Stimulated activated CD4-positive, alpha-beta T cell treated with anti-CD3 and anti-CD28 coated beads, Interleukin-15, amount 100 ng/mL, for 48 hours (primary cell): ENCODE measurements at places on chromosomes 5 and 9.

DNA sequence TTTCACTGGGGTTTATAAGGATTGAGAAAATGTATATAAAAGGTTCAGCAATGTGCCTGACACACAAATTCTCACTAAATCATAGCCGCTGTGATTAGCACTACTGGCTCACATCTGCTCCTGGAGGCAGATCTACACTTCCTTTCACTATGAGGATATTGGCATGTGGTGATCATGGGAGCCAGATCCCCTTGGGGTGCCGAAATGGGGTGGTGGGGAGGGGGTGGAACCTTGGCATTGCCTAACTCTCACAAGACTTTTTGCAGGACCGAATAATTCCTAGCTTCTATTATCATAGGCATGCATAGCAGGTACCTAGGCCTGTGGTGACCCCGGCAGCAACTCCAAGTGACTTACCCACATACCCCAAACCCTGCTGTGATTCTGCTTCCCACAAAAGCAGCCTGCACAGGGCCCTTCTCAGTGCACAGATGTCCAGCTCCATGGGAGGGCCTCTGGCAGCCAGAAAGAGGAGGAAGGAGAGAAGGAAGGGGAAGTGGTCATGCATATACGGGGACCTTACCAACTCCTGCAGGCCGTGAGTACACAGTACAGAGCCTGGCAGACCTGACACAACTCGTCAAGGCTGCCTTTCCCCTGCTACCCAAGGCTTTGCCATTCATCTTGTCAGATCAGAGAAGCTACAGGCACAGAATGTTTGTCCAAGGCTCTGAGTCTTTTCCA, 61.3 kb upstream of the IQGAP2 start:
- DNase-seq, result no peak

DNA sequence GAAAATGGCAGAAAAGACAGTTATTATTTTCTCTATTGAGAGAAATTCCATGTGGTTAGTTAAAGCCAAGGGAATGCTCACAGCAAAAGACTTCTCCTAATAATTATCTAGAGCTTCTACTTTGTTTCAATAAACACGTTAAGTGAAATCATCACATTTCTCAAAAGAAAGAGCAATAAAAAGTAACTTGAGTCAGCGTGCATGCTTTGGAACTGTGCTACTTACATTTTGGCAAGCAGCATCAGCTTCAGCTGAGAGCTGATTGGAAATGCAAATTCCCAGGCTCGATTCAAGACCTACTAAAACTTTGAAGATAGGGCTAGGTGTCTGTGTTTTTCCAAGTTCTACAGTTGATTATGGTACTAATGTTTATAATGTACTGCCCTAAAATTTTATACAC, 132.1 kb downstream of the CDH18 start:
- no peak for DNase-seq

DNA sequence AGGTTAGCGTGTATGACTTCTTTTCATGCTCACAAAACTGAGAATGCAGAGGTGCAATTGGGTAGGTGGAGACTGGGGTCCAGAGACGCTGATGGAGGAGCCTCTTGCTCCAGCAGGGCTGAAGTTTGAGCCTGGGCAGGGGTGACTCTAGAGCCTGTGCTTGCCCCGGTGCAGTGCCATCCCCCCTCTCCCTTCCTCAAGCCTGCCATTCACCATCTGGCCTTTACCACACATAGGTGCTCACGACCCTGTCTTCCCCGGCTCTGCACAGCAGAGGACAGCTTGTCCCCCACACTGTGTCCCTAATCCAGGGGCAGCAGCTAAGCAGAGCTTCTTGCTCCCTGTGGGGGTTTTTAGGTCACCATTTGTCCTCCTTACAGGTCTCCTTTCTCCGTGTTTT, 86.5 kb downstream of the DAP start:
- no peak for DNase-seq

- no peak for DNase-seq
Observed at GRCh38 chr9:90064248-90064647, 459.4 kb downstream of the GADD45G start.

GRCh38 chr9:88926781-88927505, 64.3 kb upstream of the S1PR3 start:
- DNase-seq, result no peak

DNA sequence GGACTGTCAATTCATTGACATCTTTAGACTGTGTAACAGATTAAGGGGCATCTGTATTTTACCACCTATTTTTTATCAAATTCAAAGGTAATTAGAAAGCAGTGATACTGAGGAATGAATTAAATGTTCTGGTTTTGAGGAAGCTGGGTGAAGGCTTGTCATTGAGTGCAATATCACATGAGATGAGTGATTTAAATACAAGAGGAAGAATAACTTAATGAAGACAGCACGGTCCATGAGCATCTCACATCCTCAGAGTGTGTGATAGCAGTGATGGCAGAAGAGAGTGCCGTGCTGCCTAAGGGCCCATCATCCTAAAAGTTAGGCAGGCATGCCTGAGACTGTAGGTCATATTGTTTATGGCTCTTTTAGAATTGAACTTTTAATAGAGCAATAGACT, 263.3 kb downstream of the MAST4 start:
- DNase-seq, result no peak

DNA sequence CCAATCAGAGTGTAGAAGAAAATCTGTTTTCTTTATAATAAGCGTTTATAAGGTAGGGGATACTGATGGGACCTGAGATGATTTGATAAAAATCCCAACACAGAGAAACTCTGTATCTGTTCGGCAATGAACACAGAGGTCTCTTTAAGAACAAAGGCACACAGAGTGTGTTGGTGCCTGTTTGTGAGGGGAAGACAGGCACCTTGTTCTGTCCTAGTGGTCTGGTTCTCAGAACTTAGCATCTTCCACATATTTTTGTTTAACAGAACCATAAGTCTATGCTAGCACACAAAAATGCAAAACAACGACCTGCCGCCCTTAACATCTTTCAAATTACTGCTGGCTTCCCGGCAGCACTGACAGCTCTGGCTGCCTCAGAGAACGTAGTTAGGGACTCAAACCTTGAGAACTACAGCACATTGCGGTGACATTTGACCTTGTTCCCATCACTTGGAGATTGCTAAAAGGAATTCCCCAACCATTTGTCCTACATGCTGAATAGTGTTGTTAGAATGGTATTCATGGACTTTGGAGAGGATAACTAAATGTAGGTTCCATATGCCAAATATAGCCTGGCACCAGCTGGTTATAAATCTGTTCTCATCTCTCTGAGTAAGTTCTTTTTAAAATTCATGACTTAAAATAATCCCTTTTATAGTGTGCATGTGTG, 871.7 kb upstream of the TYRP1 start:
- DNase-seq, result no peak

DNA sequence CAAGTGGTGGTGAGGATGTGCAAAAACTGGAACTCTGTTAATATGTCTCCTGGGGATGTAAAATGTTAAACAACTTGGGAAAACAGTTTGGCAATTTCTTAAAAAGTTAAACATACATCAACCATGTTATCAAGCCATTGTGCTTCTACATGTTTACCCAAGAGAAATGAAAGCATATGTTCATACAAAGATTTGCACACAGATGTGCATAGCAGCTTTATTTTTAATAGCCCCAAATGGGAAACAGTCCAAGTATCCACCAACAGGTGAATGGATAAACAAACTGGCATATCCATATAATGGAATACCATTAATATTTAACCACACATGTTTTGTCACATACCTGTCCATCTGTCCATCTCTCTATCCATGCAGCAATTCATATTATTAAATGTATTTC, 6.2 kb downstream of the VPS13A start:
- DNase-seq, result no peak

GRCh38 chr5:120533581-120533980, 69.5 kb downstream of the PRR16 start:
- DNase-seq, result no peak

GRCh38 chr9:114324492-114324891, 1.6 kb downstream of the ORM1 start:
- DNase-seq, result no peak

GRCh38 chr9:20599195-20599594, 23.1 kb downstream of the MLLT3 start:
- no peak for DNase-seq

GRCh38 chr9:123983047-123983446, 28.5 kb upstream of the LHX2 start:
- no peak for DNase-seq

GRCh38 chr5:97545886-97546535, 363.0 kb upstream of the RIOK2 start:
- no peak for DNase-seq

DNA sequence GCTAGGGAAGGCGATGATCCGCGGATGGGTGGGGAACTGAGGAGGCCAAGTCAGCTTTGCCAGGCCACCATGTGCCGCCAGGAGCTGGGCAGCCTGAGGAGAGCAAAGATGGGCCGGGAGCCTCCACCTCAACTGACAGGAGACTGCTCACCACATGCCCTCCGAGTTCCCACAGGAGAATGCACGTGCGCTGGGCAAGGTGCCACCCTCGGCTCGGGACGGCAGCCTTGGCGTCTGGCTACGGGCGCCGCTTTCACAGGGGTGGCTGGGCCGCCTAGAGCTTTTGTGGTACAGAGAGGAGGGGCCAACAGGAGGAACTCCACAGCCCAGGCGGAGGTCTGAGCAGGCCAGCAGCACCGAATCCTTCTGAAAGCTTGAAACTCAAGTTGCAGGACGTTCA, 5.3 kb upstream of the TBC1D9B start:
- DNase-seq, result no peak

DNA sequence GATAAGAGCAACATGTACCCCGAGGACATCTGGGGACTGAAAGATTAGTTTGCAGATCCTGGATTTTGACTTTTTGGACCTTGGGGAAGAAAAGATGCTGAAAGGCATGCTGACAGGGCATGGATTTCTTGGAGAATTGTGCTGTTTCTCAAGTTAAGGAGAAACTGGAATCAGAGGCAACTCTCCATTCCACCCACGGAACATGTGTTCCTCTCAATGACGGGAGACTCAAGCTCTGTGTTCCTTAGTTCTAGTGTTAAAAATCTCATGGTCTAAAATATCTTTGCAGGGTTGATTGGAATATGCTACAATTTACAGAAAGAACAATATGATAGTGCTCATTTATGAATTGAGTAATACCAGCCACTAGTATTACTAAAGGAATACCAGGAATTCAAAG, 34.4 kb upstream of the CDH12 start:
- no peak for DNase-seq

- DNase-seq, result no peak
Observed at GRCh38 chr5:118558871-118559270, 429.5 kb downstream of the DTWD2 start.

- no peak for DNase-seq
Observed at GRCh38 chr5:173514661-173515060, 101.8 kb downstream of the BOD1 start.

DNA sequence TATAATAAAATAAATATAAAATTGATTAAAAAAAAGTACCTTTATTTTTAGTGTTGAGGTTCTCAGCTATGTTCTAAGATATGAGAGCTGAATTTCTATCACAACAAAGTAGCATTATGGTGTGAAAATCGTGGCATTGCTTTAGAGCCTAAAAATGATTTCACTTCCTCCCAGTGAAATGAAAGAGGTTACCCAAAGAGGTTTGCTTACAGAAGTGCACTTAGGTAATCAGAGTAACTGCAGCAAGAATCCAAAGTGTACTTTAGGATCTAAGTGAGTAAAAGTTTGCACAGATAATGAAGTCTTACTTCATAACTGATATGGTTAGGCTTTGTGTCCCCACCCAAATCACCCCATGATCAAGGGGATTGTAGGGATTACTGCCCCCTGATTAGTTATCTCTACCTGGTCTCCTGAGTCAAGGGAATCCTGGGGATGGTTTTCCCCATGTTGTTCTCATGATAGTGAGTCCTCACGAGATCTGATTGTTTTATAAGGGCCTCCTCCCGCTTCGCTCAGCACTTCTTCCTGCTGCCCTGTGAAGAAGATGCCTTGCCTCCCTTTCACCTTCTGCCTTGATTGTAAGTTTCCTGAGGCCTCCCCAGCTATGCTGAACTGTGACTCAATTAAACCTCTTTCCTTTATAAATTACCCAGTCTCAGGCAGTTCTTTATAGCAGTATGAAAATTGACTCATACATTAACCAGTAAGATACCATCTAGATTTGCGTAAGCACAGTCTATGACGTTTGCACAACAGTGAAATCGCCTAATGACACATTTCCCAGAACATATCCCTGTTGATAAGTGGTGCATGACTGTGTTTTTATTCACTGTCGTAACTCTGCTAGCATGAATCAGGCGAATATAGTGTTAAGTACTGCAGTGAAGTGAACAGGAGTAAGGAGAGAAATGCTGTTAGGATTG, 40.3 kb upstream of the LRRC70 start:
- DNase-seq, result peak; percentile 11

GRCh38 chr9:104322596-104322995, 181.5 kb upstream of the OR13F1 start:
- DNase-seq, result no peak

DNA sequence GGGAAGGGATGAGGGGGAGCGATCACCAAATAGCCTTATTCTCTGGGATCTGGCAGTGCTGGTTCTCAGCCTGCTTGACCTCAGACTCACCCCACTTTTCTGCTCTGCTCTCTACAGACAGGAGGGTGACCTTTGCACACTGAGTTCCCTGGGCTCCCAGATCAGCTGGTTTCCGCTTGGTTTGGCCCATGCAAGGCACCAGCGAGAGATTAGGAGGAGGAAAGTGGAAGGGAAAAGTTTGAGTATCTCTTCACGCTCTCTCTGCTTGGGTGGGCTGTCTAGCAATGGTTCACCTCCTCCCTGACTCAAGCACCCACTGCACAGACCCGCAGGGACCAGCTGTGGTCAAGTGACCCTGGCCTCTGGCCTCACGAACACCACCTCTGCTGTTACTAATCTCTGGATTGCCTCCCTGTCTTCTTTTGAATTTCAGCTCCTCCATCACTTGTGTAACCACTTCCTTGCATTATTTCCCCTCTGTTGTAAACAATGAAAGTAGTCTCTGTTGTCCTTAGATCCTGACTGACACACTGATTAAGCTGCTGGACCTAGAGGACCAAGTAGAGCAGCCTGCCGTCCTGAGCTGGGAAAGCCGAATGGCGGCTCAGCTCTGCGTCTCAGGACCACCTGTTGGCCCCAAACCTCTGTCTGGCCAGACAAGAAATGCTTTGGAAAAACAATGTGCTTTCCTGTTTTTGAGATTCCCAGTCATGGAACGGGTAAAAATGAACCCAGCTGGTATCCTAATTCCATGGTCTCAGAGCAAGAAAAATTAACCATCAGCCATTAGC, 186.6 kb downstream of the CRB2 start:
- no peak for DNase-seq

GRCh38 chr5:116847960-116848359, 273.3 kb upstream of the SEMA6A start:
- no peak for DNase-seq

- DNase-seq, result no peak
Observed at GRCh38 chr9:128142061-128142460, 7.2 kb upstream of the LCN2 start.

DNA sequence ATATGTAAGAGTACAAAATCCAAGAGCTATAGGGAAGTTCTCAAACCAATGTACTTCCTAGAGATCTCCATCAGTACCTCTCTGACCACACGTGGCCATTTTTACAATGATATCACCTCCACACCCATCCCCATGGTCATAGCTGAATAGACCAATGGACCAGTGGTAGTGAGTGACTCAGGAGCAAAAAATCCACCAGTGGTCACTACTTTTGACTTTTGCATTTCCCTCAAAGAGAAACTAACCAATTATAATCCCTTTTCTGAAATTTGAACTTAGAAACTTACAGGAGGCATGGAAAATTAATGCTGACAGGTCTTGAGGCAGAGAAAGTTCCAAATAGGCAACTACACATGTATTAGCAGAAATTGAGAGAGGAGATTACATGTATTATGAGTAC, 238.4 kb downstream of the TRPM3 start:
- no peak for DNase-seq
